ENCODE measurements at places on chromosomes 4 and X.
A peak's percentile ranks its signal among the peaks of the same experiment; 100 is the strongest.

- no peak for DNase-seq
These were observed 423.5 kb upstream of the CTSO start for GRCh38 chr4:156377036-156377710.

GRCh38 chr4:957231-957580, 16.2 kb downstream of the DGKQ start:
- DNase-seq: peak; percentile 23

- no peak for DNase-seq
These were observed 298.7 kb upstream of the EMCN start for GRCh38 chr4:100816436-100817045.

- DNase-seq: no peak
These were observed 123.6 kb downstream of the SHROOM3 start for GRCh38 chr4:76558396-76559235.

- DNase-seq: peak; percentile 64
These were observed 4.7 kb downstream of the RASGEF1B start for GRCh38 chr4:81466841-81467671.

DNA sequence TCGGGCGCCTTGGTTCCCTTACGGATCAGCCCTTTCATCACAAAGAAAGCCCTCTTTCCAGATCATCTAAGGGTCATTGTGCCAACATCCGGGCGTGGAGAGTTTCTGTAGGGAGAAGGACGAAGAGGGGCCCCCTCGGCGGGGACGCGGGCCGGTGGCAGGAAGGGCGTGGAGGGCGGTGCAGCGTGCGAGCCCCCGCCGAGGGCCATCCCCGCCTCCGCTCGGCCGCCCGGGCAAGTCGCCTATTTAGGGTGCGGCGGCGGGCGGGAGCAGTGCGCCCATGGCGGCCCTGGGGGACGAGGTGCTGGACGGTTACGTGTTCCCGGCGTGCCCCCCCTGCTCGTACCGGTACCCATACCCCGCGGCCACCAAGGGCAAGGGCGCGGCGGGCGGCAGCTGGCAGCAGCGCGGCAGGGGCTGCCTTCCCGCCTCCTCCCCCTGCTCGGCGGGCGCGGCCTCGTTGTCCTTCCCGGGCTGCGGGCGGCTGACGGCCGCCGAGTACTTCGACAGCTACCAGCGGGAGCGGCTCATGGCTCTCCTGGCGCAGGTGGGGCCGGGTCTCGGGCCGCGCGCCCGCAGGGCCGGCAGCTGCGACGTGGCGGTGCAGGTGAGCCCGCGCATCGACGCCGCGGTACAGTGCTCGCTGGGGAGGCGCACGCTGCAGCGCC, at the start of gene ZAR1:
Gene ZAR1 (plus strand): TSS at position 241 of the 668 bp plus-strand sequence. CDS start 40 bp downstream, at position 281.
- no peak for DNase-seq

- DNase-seq: no peak
These were observed 12.9 kb downstream of the GPRIN3 start for GRCh38 chr4:89294573-89295269.

DNA sequence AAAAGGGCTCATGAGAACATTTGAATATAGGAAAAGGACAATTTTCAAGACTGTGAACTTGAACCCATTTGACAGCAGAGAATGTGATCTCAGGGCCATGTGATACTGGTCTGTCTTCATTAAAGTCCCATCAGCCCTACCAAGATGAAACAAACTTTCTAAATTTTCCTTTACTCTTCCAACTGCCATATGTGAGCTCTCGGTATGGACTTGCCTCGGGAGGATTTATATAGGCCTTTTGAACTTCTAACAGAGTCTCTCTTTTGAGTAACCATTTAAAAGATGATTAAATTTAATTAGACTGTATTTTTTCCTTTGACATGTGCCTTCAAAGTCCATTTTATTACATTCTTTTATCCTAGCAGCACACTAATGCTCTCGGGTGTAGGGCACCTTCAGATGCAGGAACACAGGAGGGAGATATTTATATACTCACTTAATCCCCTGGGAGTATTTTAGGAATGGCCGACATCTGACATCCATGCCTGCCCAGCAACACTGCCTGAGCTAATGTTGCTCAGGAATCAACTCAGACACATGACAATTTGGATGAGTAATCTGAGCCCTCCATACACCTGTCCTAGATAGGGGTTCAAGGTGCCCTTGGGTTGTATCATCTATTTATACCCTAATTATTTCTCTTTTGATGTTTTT, 155.0 kb downstream of the SLC7A11 start:
- no peak for DNase-seq

- no peak for DNase-seq
These were observed 14.4 kb upstream of the MRFAP1 start for GRCh38 chr4:6626066-6626465.

- DNase-seq: no peak
These were observed 120.2 kb upstream of the GK2 start for GRCh38 chr4:79528241-79528706.

DNA sequence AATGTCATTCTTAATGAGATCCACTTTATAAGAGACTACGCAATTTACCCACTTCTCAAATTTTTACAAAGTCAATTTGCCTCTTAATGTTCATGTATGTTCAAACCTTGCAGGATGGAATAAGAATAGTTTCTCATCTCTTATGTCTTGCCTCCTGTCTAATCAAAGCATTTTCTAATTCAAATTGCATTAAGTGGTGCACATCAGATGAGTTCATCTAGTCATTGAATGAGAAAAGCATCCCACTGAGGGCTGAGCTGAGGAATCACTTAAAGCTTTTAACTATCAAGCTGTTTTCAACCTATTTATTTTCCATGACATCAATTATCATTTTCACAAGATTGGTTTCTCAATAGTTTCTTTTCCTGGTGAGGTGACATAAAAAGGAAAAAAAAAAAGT, 1964.0 kb downstream of the PCDH7 start:
- no peak for DNase-seq

DNA sequence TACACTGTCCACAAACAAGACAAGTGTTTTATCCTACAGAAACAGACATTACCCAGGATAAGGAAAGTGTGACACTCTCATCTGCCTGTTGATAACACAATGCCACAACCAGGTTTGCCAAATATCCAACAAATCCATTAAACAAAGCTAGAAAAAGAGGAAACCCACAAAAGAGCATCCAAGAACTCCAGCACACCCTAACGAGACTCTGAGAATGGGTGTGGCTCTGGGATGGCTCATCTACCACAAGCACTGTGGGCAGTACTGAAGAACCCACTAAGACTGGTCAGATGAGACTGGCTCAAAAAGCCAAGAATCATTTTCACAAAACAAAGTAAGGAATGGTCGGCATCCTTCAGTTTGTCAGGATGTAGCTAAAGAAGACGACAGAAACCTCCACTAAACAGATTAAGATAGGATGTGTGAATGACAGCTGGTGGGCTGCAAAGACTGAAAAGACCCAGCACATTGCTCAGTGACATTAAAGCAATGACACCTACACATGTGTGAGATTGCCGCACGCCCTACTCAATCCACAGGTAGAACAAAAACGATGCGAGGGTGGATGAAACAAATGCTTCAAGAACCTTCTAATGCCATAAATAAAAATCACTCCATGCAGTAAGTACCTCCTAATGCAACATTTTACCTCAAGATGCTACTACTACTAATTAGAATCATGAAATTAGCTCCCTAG, 14.7 kb downstream of the ATP8A1 start:
- no peak for DNase-seq

DNA sequence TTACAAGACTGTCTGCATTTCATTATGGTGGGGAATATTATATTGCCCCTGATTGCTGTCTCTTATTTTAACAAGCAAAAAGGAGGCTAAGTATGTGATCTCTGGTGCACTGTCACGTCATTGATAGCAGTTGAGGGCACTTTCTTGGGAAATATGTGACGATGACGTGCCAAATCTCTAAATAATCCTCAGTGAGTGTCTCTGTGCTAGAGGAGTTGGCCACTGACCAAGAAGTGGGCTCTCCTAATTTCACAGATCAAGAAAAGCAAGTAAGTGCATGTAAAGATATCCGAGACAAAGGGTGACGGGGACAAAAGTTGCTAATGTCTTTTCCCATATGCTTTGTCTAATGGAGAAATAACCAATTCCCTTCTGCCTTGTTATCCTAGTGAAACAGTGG, 487.4 kb upstream of the TENM3 start:
- no peak for DNase-seq

- no peak for DNase-seq
These were observed 124.1 kb upstream of the SLIT2 start for GRCh38 chr4:20127626-20128025.

- no peak for DNase-seq
These were observed 6.2 kb upstream of the OSTC start for GRCh38 chr4:108644237-108644636.

- peak; percentile 70 for DNase-seq
These were observed 44.5 kb downstream of the FGFRL1 start for GRCh38 chr4:1055721-1056590.

DNA sequence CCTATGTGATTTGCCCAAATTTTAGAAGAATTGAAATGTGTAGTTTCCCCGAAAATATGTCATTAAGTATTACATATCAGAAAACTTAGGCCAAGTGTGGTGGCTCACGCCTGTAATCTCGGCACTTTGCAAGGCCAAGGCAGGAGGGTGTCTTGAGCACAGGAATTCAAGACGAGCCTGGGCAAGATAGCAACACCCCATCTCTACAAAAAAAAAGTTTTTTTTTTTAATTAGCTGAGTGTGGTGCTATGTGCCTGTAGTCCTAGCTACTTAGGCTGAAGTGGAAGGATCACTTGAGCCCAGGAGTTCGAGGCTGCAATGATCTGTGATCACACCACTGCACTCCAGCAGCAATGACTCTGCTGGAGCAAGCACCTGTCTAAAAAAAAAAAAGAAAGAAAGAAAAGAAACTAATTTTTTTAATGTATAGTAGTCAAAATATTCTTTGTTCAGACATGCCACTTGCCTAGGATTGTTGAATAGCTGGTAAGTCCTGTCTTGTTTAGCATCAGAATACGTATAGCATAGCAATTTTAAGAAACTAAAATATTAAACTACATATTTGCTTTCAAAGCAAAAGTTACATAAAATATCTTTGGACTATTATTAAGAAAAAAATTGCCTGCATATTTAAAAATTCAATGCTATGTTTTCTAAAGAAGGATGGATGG, 40.1 kb upstream of the GAB1 start:
- DNase-seq: no peak

DNA sequence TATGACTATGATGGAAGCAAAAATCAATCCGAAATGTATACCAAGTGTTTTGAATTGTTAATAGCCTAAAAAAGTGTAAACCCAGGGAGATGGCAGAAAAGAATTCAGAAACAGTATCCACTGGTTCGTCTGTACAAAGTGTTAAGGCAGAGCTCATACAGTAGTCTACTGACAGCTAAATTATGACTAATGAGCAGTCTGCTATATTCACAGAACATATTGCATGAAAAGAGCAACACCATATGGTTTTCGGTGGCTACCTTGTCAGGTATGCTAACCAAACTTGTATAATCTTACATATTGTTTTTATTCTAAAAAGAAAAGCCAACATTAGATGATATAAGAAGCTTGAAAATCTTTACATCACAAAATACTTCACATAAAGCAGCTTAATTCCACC, 18.5 kb downstream of the EPHA5 start:
- DNase-seq: no peak

- no peak for DNase-seq
These were observed 126.1 kb downstream of the INPP4B start for GRCh38 chr4:142719854-142720541.

GRCh38 chr4:121838136-121838535, 14.5 kb upstream of the CCNA2 start:
- DNase-seq: no peak

DNA sequence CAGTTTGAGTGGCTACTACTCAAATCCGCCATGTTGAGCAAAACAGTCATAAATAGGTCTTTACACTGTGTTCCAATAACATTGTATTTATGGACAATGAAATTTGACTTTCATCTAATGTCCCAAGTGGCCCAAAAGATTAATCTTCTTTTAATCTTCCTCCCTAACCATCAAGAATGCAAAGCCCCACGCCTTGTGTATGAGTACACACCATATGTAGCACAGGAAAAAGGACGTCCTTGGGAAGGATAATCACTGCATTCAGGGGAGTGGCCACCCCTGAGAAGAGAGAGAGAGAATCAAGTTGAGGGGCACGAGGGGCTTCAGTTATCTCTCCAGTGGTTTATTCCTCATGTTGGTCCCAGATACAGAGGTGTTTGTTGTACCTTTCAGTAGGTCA, 33.1 kb downstream of the RBM47 start:
- no peak for DNase-seq

DNA sequence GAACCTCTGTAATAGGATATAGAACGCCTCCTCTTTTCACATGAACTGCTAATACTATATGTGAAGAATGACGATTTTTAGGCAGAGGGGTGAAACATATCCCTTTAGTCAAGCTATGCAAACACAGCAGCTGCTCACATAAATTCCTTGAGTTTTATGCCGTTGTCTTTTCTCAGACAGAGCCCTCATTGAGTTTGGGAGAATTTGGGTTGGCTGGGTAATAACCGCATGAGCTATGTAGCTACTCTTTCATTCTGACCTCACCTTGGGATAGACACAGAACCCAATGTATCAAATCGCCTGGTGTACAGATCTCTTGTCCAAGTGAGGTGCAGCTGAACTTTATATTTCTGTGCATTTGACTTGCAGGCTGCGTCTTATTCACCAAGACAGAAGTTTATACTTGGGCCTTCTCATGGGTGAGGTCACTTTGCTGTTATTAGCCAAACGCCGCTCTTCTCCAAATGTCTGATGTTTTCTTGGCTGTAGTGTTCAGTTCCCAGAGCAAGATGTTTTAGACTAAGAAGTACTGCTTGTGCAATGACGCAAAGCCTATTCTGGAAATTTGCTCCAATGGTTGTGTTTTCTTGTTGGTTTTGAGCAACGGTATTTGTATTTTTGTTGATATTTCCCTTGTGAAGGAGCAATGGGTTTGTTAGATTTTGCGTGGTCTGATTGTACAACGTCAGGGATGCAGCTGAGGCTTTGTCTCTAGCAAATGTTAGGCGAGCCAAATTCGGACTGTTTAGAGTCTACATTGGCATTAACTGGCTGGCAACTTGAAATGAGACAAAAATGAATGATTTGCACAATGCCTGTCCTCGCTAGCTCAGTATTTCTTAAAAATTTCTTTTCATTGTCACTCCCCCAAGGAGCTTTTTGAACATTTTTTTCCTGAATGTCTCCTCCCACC, 11.2 kb upstream of the SPARCL1 start:
- peak; percentile 68 for DNase-seq

DNA sequence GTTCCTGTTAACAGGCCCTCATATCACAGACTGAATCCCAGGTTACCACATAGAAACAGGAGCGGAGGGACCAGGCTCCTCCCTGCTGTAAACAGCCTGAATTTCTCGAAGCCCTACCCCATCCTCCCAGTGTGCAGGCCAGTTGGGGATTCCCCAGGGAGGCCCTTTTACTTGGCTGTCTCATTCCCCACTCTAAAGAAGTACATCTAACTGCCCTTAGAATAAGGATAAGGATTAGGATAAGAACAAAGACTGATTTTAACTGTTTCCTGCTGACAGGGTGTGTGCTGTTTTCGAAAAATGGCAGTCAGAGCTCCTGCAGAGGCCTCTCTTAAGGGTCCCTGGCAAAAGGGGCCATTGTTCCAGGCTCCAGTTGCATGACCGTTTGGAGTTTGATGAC, 133.7 kb downstream of the PAPSS1 start:
- no peak for DNase-seq

GRCh38 chr4:27068151-27068867, 207.7 kb downstream of the STIM2 start:
- peak; percentile 13 for DNase-seq
